ENCODE measurements at places on chromosomes 5 and 9. TPM values are rescaled to one million over a fixed set of nuclear protein-coding genes. Genes with fewer than 3 reads are reported as not detected.
A peak's percentile ranks its signal among the peaks of the same experiment; 100 is the strongest.

DNA sequence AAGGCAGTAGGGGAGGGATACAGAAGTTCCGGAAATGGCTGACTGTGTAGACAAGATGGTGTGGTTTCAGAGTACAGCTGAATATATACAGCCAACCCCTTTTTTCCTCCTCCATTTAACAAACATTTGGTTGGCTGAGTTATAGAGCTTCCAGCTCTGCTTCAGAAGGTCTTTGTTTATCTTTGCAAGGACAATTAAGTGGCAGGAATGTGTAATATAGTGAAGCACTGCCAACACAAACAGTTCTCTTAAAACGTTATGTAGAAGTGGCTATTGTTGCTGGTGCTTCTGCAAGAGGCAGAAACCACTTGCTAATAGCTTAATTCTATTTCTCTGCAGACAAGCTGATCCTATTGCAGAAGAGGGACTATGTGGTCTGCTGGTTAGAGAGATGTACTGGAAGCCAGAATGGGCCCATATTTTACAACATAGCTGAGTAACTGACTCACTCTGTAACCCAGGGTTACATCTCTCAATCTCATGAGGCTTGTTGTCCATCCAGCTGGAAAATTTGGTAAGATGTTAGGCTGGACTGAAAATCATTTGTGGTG is 62.7 kb upstream of the OSMR start:
- peak overlapping the region; percentile 67 for H3K27ac ChIP-seq
- DNase-seq: no peak
- no peaks in the 10 kb centered on the region for H3K36me3 ChIP-seq
- H3K4me3 ChIP-seq: no peak overlapping the region

DNA sequence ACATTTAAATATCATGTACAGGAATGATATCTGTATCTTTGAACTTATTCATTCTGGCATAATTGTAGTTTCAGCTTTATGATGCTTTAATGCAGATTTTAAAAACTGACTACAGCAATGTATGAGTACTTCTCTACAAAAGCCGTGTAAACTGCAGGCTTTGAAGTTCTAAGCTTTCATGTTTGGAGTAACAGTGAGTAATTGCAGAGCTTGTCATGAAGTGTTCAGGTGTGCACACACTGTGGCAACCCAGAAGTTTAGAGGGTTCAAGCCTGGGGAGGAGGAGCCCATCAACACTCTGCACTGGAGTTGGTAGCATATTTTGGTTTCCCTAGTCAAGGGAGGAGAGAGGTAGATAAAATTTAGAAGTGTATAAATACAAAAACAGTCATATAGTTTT is 130.9 kb downstream of the CD180 start:
- DNase-seq: no peak
- no peak overlapping the region for H3K27ac ChIP-seq
- H3K4me1 ChIP-seq: peaks cover 88% of the 10 kb centered on the region

- DNase-seq: no peak
- peak overlapping the region; percentile 50 for H3K27ac ChIP-seq
- H3K27me3 ChIP-seq: no peaks in the 10 kb centered on the region
- H3K36me3 ChIP-seq: no peaks in the 10 kb centered on the region
- peaks cover 11% of the 10 kb centered on the region for H3K4me1 ChIP-seq
- no peak overlapping the region for H3K4me3 ChIP-seq
Observed at GRCh38 chr5:122492675-122493074, 180.6 kb downstream of the SNCAIP start.

DNA sequence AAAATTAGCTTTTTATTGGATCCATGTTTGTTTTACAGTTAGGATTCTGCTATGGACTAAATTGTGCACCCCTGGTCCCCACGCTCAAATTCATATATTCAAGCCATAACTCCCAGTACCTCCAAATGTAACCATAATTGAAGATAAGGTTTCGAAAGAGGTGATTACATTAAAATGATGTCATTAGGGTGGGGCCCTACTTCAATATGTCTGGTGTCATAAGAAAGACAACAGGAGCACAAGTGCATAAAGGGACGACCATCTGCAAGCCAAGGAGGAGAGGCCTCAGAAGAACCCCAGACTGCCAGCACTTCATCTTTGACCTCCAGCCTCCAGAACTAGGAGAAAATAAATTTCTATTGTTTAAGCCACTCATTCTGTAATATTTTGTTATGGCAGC is 7.4 kb upstream of the HNRNPA0 start:
- no peaks in the 10 kb centered on the region for H3K4me1 ChIP-seq
- no peak for DNase-seq
- H3K27me3 ChIP-seq: no peaks in the 10 kb centered on the region
- H3K4me3 ChIP-seq: no peak overlapping the region
- H3K27ac ChIP-seq: no peak overlapping the region

The FOXD1 gene
- total RNA-seq: 0.19 TPM
